ENCODE measurements at places on chromosomes 6 and 20.

- no peak for DNase-seq
Measured at GRCh38 chr6:94683409-94683808, 893.9 kb upstream of the MANEA start.

DNA sequence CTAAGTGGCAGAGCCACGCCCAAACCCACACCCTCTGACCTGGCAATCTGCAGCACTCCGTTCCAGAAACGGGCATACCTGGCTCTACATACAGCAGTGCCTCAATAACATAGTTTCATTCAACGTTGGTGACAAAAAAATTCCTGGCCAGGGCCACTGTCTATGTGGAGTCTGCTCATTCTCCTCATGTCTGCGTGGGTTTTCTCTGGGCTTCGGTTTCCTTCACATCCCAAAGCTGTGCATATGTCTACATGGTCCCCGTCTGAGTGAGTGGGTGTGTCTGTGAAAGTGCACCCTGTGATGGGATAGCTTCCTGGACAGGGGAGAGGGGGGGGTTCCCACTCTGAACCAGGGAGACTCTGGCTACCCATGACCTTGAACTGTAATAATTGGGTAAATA is 2.1 kb downstream of the KIAA0319 start:
- DNase-seq: no peak

GRCh38 chr6:119322715-119323350 is 26.7 kb downstream of the MAN1A1 start:
- DNase-seq: no peak

DNA sequence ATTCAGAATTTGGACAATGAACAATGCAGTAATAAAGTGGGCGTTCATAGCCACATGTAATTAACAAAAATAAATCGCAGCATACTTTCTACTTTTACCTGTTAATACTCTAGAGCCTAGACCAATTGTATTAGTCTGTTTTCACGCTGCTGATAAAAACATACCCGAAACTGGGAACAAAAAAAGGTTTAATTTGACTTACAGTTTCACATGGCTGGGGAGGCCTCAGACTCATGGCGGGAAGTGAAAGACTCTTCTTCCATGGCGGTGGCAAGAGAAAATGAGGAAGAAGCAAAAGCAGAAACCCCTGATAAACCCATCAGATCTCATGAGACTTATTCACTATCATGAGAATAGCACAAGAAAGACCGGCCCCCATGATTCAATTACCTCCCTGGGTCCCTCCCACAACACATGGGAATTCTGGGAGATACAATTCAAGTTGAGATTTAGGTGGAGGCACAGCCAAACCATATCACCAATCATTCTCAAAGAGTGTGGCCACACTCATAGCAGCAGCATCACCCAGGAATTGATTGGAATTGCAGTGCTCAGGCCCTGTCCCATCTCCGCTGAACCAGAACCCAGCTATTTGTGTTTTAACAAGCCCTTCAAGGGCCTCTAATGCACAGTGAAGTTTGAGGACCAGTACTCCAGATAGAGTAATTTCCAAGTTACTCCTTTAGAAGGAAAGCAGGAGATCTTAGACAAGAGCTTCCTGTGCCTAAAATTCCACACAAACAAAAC is 650.0 kb downstream of the KIF16B start:
- no peak for DNase-seq

GRCh38 chr6:15132167-15132566 is 113.7 kb upstream of the JARID2 start:
- no peak for DNase-seq

All from T-helper 2 cell treated with Interferon-gamma antibody and Interleukin-4, amounts not matched to agents 5 μg/mL and 100 μg/mL, for 36 hours (primary cell).